Psoas muscle (tissue), 8 donors: ENCODE measurements at places on chromosomes 11 and 22. TPM values are rescaled to one million over a fixed set of nuclear protein-coding genes. Genes with fewer than 3 reads are reported as not detected.

- DNase-seq = no peak
Observed at GRCh38 chr11:128180441-128181087, 406.8 kb downstream of the ETS1 start.

GRCh38 chr11:107041088-107041444 lies 22.8 kb upstream of the GUCY1A2 start:
- no peak for DNase-seq

GRCh38 chr22:38734421-38735100 lies 21.2 kb downstream of the SUN2 start:
- no peak for DNase-seq

GRCh38 chr11:36508743-36509142 lies 1.3 kb downstream of the TRAF6 start:
- DNase-seq = no peak

GRCh38 chr11:73507086-73507485 lies 90.8 kb downstream of the FAM168A start:
- DNase-seq = no peak

DNA sequence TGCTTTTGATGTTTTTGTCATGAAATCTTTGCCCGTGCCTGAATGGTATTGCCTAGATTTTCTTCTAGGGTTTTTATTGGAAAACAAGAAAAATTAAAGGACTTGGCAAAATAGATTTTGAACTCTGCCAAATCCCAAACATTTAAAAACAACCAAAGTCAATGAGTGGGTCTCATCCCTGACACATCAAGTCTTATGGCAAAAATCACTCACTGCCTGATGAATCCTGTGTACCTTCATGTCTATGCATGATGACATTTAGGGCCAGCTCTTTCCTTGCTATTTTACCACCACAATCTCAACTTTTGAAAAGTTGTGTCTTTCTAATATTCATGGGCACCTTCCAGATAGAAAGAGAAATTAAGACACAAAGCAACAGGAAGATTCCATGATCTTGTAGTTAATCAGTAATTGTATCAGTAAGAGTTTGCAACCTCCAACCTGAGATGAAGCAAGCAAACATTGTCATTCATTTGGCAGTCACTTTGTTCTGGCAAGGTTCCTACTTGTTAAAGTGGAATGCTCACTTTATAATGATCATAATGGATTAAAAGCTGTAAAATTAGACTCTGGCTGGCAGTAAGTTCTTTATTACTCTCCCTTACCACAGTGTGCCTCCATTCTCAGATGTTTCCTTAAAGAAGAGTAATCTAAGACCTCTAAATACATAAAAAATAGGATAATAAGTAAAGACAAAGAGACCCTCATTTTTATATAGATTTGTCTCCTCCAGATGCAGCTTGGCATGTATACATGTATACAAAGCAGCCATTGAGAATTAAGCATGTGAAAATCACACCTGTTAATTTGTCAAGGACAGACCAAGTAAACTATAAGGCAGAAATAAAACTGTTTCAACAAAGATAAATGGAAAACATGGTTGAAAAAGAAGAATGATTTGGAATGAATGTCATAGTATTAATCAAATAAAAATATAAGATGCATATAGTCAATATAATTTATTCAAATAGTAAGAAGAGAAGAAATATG lies 51.6 kb downstream of the ETS1 start:
- DNase-seq = no peak

GRCh38 chr22:35403356-35403755 lies 3.4 kb downstream of the MCM5 start:
- DNase-seq = no peak

DNA sequence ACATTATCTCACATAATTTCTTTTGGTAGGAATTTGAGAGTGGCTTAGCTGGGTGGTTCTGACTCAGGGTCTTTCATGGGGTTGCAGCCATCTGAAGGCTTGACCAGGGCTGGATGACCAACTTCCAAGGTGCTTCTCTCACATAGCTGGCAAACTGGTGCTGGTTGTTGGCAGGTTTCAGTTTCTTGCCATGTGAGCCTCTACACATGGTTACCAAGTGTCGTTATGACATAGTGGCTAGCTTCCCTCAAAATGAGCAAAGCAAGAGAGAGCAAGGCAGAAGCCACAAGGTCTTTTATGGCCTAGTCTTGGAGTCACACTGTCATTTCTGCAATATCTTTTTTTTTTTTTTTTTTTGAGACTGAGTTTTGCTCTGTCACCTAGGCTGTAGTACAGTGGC lies 4.2 kb upstream of the TFIP11 start:
- DNase-seq = no peak

GRCh38 chr11:1920909-1921573 lies 1.5 kb downstream of the TNNT3 start:
- DNase-seq = peak; percentile 57

DNA sequence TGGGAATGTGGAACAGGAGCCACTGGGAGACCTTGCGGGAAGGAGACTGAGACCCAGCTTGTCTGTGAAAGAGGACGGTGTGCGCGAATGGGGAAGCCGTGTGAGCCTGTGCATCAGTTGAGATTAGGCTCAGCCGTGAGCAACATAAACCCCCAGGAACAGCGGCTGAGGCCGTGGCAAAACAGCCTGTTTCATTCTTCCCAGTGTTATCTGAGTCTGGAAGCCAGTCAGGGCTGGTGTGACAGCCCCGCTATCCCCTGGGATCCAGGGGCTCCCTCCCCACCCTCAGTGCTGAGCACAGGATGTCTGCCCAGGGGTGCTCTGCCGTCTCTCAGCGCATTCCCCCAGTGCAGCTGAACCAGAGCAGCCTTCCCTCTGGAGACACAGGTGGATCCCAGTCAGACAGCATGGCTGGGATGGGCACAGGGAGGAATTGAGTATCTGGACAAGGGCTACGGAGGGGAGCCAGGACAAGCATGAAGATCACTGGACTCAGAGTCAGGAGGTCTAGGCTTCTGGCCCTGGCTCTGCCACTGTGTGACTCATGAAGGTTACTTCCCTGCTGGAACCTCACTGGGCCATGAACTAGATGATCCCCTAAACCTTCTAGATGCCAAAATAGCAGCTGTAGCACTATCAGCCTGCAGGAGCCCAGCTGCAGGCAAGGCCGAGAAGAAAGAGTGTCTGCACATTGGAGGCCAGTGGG lies 8.6 kb downstream of the OAF start:
- DNase-seq = peak; percentile 64

The ME3 gene
- polyA plus RNA-seq = 5.1 TPM

The CASP12 gene
- 0.38 TPM for polyA plus RNA-seq

The PTGDR2 gene
- 1.1 TPM for polyA plus RNA-seq

The P2RY6 gene
- polyA plus RNA-seq = 1.2 TPM

The FUT4 gene
- polyA plus RNA-seq = 0.37 TPM

The OR52I2 gene
- not detected for polyA plus RNA-seq
